ENCODE measurements at places on chromosomes 16 and 17.

GRCh38 chr17:38910325-38910724 lies 15.1 kb upstream of the LASP1NB start:
- DNase-seq = peak; percentile 19

- no peak for DNase-seq
Observed at GRCh38 chr17:40343219-40344119, 21.1 kb downstream of the GJD3 start.

DNA sequence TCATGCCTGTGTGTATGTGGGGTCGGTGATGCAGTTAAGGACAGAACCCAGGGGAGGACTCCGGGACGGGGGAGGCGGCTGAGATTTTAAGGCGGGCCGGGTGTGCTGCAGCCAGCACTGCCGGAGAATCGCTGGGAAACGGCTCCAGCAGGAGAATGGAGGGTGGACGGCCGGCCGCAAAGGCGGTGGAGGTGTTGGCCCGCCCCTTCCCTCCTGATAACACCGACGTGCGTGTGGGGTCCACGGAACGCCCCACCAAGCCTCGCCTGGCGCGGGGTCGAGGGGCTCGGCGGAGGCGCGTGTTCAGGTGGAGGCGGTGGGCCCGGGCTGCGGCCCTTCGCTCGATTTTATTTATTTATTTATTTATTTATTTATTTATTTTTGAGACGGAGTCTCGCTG lies 633 bp downstream of the ZNF843 start:
- peak; percentile 52 for DNase-seq

- no peak for DNase-seq
Observed at GRCh38 chr16:749010-749409, 8.2 kb upstream of the CIAO3 start.

- DNase-seq = no peak
Observed at GRCh38 chr16:54418903-54419302, 132.3 kb upstream of the IRX3 start.

GRCh38 chr17:2087597-2088211 lies 32.8 kb downstream of the HIC1 start:
- peak; percentile 81 for DNase-seq

DNA sequence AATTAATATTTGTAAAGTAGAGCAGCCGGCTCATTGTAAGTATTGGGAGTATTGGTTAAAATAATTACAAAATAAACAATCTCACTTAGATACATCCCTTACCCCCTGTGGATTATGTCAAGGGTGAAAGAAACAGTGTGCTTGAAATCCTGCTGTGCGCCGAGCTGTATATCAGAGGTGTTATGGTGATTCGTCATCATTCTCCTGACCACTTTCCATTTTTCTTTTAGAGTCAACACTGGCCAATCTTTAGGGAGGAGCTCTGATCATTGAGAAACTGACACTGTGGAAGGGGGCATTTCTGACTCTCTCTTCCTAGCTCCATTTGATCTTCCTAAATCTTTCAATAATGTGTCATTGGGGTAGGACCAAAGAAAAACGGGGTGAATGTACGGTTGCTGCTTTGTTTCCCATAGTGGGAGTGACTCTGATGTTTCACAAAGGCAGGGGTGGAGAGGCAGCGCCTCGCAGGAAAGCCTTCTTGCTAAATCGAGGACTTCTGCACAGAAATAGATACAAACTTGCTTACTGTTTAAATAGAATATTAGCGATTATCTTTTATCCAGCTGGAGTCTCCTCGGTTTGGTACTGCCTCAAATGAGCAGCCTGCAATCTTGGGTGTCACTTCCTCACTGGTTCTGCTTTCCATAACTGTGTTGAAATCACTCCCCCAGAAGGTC lies 123.4 kb downstream of the PRKCB start:
- DNase-seq = no peak

GRCh38 chr17:4693416-4693815 lies 10.5 kb downstream of the PELP1 start:
- peak; percentile 2 for DNase-seq

GRCh38 chr17:83109793-83110645 lies 30.6 kb downstream of the METRNL start:
- no peak for DNase-seq

DNA sequence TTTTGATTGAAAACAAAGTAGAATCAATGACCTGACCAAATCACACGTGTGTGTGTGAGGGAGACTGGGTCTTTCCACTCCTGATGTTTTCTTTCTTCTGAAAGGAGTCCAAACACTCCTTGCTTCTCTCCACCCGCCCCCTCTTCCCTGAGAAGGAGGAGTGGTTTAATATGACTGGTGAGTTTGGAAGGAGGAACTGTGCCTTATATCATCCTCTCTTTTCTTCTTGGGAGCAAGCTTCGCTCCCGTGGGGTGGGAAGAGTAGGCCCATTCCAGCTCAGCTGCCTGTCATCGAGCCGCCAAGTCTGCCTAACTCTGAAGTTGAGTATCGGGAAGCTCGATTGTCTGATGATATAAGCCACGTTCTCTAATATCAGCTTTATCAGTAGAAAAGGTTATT lies 96.5 kb downstream of the YPEL2 start:
- DNase-seq = no peak

- no peak for DNase-seq
Observed at GRCh38 chr16:59701963-59702930, 968.1 kb upstream of the GOT2 start.

DNA sequence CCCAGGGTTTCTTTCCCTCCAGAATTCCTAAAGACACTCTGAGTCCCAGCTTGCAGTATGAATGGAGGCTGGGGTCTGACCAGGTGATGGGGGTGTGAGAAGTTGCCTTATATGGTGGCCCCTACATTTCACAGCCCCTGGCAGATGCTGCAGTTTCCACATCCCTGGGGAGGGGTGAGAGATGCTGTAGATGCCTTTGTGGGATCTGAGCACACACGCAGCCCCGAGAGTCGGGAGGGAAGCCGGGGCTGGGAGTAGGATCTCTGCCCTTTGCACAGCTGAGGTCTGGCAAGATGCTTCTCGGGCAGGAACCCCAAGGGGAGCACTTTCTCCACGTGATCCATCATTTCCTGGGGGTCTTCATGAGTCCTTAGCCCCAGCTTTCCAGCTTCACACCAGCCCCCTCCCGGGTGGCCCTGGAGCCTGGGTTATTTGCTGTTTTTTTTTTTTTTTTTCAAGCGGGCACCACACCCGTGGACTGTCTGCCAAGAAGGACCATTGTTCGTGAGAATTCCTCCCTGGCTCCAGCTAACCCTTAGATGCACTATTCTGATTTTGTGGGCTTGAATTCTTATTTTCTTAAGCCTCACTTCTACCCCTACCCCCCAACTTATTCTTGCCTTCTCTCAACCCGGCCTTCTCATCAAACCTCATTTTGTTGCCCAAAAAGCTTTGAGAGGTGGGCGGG lies 50.6 kb downstream of the NTN1 start:
- DNase-seq = no peak

Measured in activated effector memory CD4-positive, alpha-beta T cell treated with anti-CD3 and anti-CD28 coated beads, Interleukin-2, amount 50 U/mL, for 16 hours (primary cell).